CD8-positive, alpha-beta memory T cell (primary cell): ENCODE measurements at places on chromosomes 3 and 15. TPM values are rescaled to one million over a fixed set of nuclear protein-coding genes. Genes with fewer than 3 reads are reported as not detected.

Gene PLA2G4D
- not detected for polyA plus RNA-seq

Gene ZDHHC23
- polyA plus RNA-seq: 1.1 TPM

Gene MEGF11
- not detected for polyA plus RNA-seq

Gene HIGD1A
- 101 TPM for polyA plus RNA-seq
